Effector memory CD8-positive, alpha-beta T cell (primary cell): ENCODE measurements at places on chromosomes 2 and 18.

- H3K36me3 ChIP-seq, result peaks cover 6% of the 10 kb centered on the region
- H3K27ac ChIP-seq, result peak overlapping the region; percentile 44
- H3K4me1 ChIP-seq, result peaks cover 19% of the 10 kb centered on the region
- no peaks in the 10 kb centered on the region for H3K27me3 ChIP-seq
Observed at GRCh38 chr2:136310797-136311603, 193.1 kb upstream of the CXCR4 start.

DNA sequence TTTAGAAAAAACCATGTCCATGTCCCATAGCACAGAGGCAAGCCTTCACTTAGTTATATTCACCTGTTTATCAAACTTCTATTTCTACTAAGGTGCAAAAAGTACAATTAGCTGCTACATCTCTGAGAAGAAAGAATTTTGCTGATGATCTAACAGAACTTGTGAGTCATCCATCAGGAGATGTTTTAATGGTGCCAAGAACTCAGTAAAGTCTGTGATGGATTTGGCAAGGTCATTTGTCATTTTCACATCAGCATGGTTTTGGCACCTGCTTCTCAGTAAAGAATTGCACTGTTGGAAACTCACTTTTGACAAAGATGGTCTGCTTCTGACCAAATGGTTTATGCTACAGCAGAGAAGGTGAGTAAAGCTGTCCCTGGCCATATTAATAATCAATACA lies 195.7 kb upstream of the TMEFF2 start:
- H3K27ac ChIP-seq, result no peak overlapping the region
- no peak overlapping the region for H3K4me3 ChIP-seq
- H3K36me3 ChIP-seq, result no peaks in the 10 kb centered on the region
- no peaks in the 10 kb centered on the region for H3K4me1 ChIP-seq

- DNase-seq, result no peak
- H3K4me3 ChIP-seq, result no peak overlapping the region
- H3K4me1 ChIP-seq, result peaks cover 28% of the 10 kb centered on the region
- H3K27me3 ChIP-seq, result no peaks in the 10 kb centered on the region
- H3K36me3 ChIP-seq, result no peaks in the 10 kb centered on the region
Observed at GRCh38 chr2:69767034-69767433, 25.1 kb downstream of the ANXA4 start.

DNA sequence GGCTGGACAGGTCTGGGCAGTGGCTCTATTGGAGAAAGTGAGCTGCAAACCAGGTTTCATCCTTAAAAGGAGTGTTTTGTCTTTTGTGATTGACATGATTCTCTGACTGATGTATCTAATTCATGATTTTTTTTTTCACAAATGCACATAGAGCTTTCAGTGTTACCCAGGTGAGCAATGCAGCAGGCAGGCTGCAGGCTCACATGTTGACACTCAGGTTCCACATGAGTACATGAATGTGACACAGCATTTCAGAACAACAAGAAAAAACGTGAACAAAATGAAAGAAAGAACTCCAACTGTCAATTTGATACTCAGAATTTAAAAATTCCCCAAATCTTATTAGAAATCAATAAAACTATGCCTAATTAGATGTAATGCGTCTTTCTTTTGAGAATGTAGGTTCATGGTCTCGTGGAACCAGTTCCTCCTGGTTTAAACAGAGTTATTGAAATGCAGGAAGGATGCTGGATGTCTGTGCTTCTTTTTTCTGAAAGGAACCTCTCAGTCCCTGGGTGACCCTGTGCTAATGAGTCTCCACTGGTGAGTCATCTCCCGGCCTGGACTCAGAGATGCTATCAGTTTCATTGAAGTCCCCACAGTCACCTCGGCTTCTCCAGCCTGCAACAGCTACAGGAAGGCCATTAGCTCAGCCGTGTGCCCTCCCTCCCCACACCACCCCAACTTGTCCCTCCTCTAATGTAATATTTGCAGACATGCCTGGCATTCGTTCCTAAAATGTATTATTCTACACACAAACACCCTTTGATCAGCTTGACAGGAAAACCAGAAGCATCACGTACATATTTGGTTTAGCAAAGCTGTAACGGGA lies 430.4 kb downstream of the LPIN1 start:
- H3K27ac ChIP-seq, result peak overlapping the region; percentile 59
- peaks cover 19% of the 10 kb centered on the region for H3K4me1 ChIP-seq
- no peaks in the 10 kb centered on the region for H3K27me3 ChIP-seq
- peak overlapping the region; percentile 26 for H3K4me3 ChIP-seq

GRCh38 chr2:25738383-25739343 lies 65.3 kb upstream of the DTNB start:
- no peak overlapping the region for H3K4me3 ChIP-seq
- H3K4me1 ChIP-seq, result peaks cover 20% of the 10 kb centered on the region
- no peaks in the 10 kb centered on the region for H3K27me3 ChIP-seq
- H3K27ac ChIP-seq, result no peak overlapping the region
- H3K36me3 ChIP-seq, result peaks cover 23% of the 10 kb centered on the region

DNA sequence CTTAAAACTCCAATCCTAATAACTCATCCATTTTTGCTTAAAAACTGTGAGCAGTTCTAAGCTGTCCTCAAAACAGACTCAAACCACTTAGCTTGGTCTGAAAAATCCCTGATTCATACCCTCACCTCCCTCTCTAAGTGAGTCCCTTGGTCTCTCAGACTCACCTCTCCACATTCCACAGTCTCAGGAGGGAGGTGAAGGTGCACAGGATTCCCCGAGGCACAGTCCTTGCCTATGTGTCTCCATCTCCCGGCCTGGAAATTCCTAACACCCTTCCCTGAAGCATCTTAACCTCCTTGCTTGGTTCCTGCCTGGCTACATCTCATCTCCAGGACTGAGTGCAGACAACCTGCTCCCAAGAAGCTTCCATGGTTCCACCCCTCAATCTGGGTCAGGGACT lies 45.0 kb downstream of the CYRIA start:
- H3K4me1 ChIP-seq, result peaks cover 17% of the 10 kb centered on the region
- DNase-seq, result no peak
- H3K4me3 ChIP-seq, result no peak overlapping the region
- H3K36me3 ChIP-seq, result peaks cover 11% of the 10 kb centered on the region

GRCh38 chr2:158815658-158816057 lies 20.5 kb downstream of the DAPL1 start:
- no peak overlapping the region for H3K27ac ChIP-seq
- H3K4me1 ChIP-seq, result no peaks in the 10 kb centered on the region
- H3K36me3 ChIP-seq, result no peaks in the 10 kb centered on the region
- peaks cover 38% of the 10 kb centered on the region for H3K27me3 ChIP-seq
- no peak for DNase-seq
